ENCODE measurements at places on chromosomes 3 and 15.

GRCh38 chr3:106086636-106087035 lies 217.8 kb upstream of the CBLB start:
- no peak for DNase-seq

- no peak for DNase-seq
These were observed 124.6 kb upstream of the IQSEC1 start for GRCh38 chr3:13197795-13198194.

GRCh38 chr15:32091505-32092380 lies 61.4 kb downstream of the CHRNA7 start:
- no peak for DNase-seq

- no peak for DNase-seq
These were observed 7.3 kb downstream of the TP63 start for GRCh38 chr3:189638276-189639031.

DNA sequence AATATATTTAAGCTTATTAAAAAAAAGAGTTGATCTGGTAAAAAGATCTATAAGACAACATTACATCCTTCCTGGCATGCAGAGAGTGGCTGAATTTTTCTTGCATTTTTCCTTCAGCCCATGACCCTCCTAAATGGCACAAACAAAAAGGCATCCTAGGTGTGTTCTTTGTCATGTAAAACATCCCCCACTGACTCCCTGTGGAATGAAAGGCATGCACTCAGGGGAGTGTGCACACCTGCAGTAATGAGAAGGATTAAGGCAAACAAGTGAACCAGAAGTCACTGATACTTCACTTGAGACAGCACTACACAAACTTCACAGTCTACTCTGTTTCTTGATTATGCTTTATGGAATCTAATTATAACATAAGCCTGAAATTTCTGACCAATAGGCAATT lies 195.0 kb downstream of the RBMS3 start:
- DNase-seq, result no peak

GRCh38 chr15:31238906-31239305 lies 87.7 kb upstream of the KLF13 start:
- no peak for DNase-seq

- no peak for DNase-seq
These were observed 22.8 kb upstream of the SPRED1 start for GRCh38 chr15:38229705-38230310.

DNA sequence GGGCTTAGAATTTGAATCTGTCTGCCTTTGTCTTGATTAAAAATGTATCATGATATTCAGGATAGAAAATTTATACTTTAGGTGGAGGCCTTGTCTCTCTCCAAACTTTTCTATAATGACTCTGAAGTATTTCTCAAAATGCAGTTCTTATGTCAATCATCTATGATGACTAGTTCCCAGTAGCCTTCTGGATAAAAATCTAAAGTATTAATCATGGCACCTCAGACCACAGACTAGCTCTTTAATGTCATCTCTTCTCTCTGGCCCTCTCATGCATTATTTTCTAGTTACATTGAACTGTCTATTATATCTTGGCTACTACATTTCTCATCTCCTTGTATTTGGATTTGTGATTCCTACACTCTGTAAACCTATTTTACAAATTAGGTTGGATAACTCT lies 96.9 kb downstream of the ZPLD1 start:
- no peak for DNase-seq

- DNase-seq, result no peak
These were observed 1.7 kb downstream of the SHOX2 start for GRCh38 chr3:158104431-158104921.

DNA sequence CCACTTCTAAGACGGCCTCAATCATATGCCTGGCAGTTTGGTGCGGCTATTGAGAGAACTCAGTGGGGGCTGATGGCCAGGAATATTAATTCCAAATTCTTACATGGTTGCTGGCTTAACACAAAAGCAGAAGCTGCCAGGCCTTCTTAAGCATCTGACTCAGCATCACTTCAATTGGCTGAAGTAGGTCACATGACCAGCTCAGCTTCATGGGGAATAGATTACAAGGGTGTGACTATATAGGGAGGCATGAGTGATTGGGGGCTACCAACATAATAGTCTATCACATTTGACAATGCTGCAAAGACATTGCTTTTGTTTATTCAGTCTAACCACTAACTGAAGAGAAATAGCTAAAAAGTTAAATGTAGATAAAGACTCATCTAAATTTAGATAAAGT lies 101.6 kb upstream of the ANKRD28 start:
- no peak for DNase-seq

DNA sequence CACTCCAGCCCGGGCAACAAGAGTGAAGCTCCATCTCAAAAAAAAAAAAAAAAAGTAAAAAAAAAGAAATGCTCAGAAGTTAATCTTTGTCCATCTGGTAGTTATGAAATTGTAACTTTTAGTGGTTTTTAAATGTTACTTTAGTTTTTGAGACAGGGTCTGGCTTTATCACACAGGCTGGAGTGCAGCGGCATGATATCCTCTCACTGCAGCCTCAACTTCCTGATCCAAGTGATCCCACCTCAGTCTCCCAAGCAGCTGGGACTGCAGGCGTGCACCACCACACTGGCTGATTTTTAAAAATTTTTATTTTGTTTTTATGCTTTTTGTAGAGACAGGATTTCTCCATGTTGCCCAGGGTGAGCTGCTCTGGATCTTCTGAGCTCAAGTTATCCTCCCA lies 1.3 kb downstream of the RNU5B-1 start:
- DNase-seq, result no peak

- DNase-seq, result no peak
These were observed 115.5 kb downstream of the EBLN2 start for GRCh38 chr3:73176941-73177340.

GRCh38 chr3:184949251-184949965 lies 137.4 kb downstream of the VPS8 start:
- no peak for DNase-seq

DNA sequence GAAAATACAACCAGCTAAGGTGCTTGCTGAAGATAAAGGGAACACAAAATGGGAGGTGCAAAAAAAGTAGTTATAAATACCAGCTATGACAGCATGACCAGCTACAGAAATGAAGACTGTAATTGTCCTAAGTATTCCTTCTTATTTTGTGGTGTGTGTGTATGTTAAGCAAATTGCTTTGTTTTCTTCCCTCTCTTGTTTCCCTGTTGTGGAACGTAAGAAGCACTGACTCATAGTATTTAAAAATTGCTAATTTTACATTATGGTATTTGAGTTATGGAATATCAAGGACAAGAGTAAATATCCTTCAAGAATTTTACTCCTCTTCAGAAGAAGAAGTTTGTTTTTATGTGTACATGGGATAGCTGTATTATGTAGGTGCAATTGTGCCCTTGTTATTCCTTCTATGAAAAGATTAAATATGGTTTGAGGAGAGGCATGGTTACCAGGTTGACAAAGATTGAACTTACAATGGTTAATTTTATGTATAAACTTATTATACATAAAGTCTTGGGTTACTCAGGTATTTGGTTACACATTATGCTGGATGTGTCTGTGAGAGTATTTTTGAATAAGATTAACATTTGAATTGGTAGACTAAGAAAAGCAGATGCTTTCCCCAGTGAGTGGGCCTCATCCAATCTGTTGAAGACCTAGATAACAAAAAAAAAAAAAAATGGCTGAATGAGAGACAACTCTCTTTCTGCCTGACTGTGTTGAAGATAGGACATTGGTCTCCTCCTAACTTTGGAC lies 1132.1 kb upstream of the ALCAM start:
- DNase-seq, result no peak

- no peak for DNase-seq
These were observed 21.6 kb downstream of the ESYT3 start for GRCh38 chr3:138455801-138456716.

- DNase-seq, result no peak
These were observed 4.5 kb upstream of the MNS1 start for GRCh38 chr15:56469483-56469882.

DNA sequence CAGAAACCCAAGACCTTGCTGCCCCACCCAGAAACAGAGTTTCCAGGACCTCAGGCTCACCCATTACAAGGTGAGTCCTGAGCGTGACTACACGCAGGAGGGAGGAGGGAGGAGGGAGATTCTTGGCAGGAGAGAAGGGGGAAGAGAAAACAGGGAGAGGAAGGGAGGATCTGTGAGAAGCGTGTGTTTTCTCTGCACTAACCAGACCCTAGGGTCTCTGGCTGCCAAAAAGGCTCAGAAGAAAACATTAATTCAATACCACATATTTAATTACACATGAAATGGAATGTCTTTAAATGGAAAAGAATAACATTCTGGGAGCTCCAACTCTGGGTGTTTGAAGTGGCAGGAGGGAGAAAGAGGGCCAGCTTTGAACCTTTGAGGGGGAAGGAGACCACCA lies 309.0 kb downstream of the NTRK3 start:
- DNase-seq, result no peak

- no peak for DNase-seq
These were observed 21.9 kb upstream of the ZBTB47 start for GRCh38 chr3:42631620-42632019.

DNA sequence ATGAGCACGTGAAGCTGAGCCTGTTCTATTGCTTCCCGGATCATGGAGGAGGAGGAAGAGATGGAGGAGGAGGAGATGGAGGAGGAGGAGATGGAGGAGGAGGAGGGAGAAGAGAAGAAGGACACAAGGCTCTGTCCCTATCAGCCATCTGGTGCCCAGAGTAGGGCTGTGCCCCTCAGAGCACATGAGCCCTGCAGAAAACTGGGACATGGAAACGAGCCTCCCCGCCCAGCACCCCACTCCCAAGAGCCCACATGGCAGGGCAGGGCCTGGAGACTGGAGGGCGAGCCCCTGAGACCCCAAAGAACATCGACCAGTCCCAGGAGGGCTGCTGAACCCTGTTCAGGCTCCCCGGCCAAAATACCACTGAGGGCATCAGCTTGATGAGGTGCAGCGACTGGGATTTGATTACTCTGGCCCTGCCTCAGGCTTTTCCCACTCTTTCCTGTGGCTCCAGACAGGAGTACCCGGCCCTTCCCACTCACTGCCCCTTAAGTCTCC lies 285.6 kb downstream of the UACA start:
- no peak for DNase-seq

DNA sequence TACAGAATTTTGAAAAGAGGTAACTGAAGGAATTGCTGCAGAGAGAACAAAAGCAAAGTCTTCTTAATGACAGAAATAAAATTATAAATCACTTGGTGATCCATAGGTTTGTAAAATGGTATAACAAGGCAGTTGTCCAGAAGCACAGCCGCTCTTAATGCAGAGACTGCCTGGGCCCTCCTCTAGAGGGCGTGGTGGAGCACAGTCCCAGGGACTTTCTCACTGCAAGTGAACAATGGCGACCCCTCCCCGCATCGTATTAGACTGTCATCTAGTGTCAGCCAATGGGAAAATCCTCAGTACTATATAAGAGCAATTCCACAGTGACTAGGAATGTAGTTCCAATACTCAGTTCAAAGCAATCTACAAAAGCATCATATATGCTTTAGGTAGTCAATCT lies 26.4 kb upstream of the ZBED2 start:
- no peak for DNase-seq

- no peak for DNase-seq
These were observed 1.4 kb downstream of the ZNF609 start for GRCh38 chr15:64461721-64462162.

GRCh38 chr15:71562251-71562650 lies 248.1 kb upstream of the NR2E3 start:
- no peak for DNase-seq

- no peak for DNase-seq
These were observed 77.5 kb downstream of the RAD18 start for GRCh38 chr3:8885536-8886316.

- no peak for DNase-seq
These were observed 36.7 kb downstream of the CIP2A start for GRCh38 chr3:108552267-108553159.

GRCh38 chr3:141368062-141368924 lies at the start of gene ZBTB38:
Gene ZBTB38, plus strand, starts transcription at chr3:141368504. Its CDS starts 73,885 bp downstream, at chr3:141442389.
- DNase-seq, result no peak

DNA sequence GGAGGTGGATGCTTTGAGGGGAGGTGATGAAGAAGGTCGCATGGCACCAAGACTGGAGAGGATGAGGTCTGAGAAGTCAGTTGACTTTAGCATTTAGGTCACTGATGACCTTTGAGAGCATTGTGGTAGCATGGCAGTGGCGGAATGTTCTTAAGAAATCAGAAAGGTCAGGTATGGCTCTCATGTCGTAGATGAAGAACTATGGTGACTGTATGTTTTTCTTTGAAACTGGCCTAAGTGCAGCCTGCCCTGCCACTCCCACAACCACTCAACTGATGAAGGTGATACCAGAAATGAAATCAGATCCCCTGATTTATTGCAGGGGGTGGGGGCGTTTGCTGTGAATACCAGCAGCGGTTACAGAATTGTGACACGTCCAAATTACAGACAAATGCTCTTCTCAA lies 102.6 kb downstream of the ITPR1 start:
- no peak for DNase-seq

DNA sequence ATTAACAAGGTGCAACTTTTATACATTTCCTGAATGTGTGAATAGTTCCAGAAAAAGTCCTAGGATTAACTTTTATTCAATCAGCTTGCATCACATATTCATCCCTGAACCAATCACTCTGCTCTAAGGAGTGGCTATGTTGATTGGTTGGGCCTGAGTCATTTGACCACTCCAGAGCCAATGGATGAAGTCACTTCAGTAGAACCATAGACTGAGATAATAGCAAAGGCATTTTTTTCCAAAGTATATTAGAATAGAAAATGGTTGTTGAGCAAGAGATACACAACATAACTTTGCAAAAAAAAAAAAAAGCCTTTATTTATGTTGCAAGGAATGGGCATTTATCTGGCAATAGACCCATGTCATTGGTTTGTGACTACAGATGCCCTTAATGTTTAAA lies 55.5 kb upstream of the AGTR1 start:
- no peak for DNase-seq

- no peak for DNase-seq
These were observed 12.8 kb downstream of the LXN start for GRCh38 chr3:158659454-158660237.

GRCh38 chr3:184230081-184230602 lies 757 bp downstream of the VWA5B2 start:
- DNase-seq, result no peak

DNA sequence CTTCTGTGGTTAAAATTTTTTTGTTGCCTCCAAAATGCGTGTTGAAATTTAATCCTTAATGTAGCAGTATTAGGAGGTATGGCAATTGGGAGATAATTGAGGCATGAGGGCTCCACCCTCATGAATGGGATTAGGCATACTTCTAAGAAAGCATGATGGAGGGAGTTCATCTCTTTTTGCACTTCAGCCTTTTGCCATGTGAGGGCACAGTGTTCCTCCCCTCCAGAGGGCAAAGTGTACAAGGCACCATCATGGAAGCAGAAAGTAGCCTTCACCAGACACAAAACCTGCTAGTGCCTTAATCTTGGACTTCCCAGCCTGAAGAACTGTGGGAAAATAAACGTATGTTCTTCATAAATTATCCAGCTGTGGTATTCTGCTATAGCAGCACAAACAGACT lies 429.5 kb downstream of the ZIC1 start:
- DNase-seq, result no peak

DNA sequence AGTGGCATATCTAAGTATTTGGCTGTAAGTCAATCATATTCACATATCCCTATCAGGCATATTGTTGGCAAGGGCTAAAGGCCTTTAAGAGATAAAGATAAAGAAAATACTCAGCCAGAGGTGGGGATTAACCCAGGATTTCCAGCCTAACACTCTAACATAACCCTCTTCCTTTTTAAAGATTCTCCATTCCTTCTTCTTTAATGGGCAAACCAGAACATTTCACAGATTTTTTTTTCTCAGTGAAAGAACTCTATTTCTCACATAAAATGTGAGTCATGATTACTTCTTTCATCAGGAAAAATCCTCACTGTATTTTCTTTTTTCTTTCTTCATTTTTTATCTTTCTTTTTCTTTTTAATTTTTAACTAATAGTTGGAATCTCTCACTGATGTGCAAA lies 200.4 kb downstream of the NR1D2 start:
- no peak for DNase-seq
